ENCODE measurements at places on chromosomes 3 and 15.

- DNase-seq, result no peak
Measured at GRCh38 chr3:40042752-40043443, 233.5 kb downstream of the MYRIP start.

GRCh38 chr3:85007195-85008094 is 48.7 kb downstream of the CADM2 start:
- no peak for DNase-seq

GRCh38 chr3:152301745-152302181 is 33.0 kb downstream of the MBNL1 start:
- DNase-seq, result peak; percentile 77

DNA sequence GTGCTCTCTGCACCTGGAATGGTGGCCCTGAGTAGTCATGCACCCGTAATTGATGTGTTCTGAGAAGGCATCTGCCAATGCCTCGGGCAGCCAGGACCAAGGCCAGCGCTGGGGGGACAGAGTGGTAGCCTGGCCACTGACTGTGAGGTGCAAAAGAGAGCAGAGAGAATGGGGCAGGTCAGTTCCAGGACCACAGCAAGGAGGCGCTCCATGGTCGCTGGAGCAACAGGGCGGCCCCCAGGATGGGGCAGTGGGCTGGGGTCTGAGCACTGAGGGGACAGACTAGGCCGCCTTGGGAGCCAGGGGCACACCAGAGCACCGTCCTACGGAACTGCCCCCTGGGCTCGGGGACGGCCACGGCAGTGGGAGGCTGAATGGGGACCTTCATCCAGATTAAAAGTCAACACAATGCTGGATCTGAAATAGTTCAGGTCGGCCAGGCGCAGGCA is 48.3 kb upstream of the IQSEC1 start:
- DNase-seq, result no peak

DNA sequence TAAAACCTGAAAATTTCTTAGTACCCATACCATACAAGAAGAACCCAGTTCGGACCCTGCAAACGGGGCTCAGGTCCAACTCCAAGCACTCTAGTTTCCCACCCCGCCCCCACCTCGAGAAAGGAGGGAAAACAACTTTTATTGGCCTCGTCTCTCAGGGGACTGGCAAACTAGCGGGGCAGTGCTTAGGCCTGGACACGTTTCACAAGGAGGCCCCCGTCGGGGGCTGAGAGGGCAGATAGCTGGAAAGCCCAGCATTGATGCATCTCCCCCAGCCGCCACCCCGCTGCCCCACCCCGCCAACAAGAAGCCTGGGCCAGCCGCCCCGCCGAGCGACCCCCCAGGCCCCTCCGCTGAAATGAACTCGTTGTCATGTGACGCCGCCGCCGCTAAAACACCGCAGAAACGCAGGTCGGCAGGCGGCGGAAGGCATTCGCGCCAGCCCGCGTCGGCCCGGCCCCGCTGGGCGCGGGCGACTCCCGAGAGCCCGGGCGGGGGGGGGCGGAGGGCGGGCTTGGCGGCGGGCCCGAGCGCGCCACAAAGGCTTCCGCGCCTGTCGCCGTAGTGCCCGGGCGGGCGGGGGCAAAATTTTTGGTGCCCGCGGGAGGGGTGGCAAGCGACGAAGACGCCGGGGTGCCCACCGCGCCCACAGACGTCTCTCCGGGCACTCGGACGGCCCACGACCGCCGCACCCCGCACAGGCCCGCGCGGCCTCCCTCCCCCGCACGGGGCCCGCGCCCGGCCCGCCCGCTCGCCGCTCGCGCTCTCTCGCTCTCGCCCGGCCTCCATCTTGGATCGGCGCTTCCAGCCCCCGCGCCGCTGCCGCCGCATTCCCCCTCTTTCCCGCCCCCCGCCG is 634 bp downstream of the STAG1 start:
- no peak for DNase-seq

DNA sequence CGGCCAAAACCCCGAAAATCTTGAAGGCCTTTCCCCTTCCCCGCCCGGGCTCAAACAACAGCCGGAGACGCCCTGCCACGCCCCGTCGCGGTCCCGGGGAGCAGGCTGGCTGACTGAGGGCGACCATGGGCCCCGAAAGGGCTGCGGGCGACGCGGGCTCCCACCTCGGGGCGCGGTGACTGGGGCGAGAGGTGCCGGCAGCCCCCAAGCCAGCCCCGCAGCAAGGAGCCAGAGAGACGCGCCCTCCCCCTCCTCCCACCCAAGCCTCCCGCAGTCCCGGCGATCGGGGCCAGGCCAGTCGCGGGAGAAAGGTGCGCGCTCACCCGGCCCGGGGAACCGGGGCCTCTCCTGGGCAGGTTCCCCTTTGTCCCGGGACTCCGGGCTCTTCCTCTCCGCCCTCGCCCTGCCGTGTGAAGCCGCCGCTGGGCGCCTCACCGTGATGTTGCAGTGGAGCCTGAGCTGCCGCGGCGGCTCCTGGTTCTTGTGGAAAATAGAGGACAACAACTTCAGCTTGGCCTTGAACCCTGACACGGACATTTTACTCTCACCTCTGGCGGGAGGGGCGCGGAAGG is 30.6 kb upstream of the ZSCAN2 start:
- no peak for DNase-seq

DNA sequence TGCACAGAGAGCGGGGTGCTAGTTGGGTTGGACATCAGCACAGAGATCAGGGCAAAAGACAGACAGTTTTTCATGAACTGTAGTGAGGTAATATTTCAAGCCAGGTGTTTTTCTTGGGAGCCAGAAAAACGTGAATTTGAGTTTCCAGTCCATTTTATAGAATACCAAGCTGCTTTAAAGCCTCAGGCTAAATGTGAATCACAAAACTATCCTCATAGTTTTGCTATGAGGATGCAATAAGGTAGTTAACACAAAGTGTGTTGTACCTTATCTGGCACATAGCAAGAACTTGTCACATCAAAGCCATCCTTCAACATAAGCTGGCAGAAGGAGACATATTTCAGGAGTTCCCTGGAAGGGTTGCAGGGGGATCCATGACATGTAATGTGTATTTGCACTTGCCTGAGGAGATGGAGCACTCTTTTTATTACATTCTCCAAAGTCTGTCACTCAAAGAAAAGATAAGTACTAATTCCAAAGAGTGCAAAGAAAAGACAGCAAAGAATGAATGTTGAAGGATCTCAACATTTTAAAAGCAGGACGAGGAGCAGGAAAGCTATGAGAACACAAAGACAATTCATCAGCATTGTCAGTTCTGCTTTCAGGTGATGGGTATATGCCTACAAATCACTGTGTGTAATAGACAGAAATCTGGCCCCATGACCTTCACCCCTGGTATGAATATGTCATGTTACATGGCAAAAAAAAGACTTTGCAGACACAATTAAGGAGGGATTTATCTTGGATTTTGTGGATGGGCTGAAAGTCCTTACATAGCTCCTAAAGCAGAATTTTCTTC is 1046.4 kb downstream of the NTRK3 start:
- DNase-seq, result no peak

DNA sequence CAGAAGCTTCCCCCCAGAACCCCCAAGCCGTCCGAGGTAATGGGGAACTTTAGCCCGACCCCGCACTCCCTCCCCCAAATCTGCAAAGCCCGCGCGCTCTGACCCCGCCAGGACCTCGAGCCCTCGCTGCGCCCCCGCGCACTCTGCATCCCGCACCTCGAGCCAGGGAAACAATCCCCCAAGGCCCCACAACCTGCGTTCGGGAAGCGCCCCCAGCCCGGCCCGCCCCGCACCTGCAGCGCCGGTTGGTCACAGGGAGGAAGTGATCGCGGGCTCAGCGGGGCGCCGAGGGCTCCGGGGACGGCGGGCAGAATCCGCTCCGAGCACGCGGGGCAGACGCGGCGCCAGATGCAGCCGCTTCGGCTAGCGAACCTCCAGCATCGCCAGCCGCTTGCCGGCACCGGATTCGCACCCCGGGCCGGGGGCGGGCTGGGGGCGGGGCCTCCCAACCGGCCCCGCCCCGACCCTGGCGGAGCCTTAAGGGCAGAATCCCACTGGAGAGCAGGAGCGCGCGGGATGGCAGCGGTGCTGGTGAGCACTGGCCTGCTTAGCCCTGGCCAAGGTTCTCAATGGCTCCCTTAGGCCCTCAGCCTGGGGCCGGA is at the start of gene CAMKV:
TSS of gene CAMKV (minus strand) at position 382 of the 602 bp plus-strand sequence. CDS start 7,518 bp downstream, outside the sequence.
- no peak for DNase-seq

DNA sequence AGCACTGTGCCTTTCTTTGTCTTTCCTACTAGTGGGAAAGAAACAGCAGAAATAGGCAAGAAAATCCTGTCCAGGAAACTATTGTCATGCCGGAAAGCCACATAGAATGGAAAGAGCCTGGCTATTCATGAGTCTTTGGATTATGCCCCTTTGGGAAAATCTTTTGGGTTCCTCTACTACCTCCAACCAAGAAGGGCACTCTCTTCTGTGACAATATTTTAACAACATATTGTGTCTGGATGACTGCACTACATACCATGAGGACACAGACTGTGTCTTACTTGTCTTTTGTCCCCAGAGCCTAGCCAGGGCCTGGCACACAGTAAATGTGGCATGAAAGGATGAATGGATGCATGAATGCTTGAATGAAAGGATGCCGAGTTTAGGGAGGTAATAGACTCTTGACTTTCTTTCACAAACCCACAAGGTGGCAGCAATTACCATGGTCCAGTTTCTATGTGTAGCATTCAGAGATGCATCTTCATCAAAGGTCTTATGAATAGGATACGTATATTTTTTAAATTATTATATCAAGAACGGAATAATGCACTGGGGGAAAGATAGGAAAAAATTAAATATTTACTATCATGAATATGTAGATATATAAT is 30.3 kb downstream of the ARL14 start:
- no peak for DNase-seq

DNA sequence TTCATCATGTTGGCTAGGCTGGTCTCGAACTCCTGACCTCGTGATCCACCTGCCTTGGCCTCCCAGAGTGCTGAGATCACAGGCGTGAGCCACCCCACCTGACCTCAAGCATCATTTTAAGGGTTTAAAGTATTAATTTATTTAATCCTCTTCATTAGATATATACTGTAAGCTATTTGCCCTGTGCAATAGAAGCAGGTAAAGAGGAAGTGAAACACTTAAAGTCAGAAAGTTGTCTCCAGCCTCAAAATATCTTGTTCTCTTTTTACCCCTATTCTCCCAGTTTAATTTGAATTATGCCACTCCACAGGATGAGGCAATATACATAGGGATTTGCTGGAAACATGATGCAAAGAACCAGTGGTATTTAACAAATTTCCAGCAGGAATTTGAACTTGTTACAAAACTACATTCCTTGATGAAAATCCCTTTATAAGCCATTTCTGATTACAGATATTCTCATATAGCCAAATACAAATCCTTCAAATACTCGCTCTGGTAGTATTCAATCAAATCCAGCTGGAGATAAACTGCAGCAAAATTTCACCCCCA is 2.0 kb downstream of the NDUFB5 start:
- peak; percentile 7 for DNase-seq

GRCh38 chr15:93762036-93762435 is 469.3 kb upstream of the MCTP2 start:
- DNase-seq, result no peak

DNA sequence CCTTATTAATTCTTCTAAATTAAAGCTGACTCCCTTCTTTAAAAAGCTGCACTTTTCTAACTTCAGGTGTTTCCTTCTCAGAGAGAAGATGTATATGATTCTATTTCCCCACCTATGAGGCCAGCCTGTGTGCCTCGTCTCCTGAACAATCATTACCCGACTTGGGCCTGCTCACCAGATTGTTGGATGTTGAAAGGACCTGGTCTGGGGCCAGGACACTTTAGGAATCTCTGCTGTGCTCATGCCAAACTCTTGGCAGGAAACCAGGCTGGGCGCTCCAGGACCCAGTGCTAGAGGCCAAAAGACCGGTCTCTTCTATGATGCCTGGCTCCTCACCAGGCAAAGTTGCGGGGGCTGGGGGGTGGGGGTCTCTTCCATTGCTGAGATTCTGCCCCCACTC is 16.9 kb upstream of the LRRC31 start:
- DNase-seq, result no peak

DNA sequence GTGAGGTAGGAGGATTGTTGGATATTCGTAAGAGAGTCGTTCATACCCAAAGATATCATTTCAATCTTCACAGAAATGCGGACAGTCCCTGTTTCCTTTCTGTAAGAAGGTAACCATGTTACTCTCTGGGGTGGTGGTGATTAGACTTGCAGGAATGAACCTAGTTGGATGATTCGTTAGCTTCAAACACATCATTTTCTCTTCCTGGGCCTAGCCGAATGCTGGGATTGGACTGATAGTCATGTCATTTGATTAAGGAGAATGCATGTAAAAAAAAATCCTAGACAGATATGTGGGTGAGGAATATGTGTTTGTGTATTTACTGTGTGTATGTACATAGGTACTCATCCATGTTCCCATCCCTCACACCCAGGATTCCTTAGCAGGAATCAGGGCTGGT is 12.4 kb downstream of the SLCO3A1 start:
- no peak for DNase-seq

- no peak for DNase-seq
Measured at GRCh38 chr3:8604006-8604405, 40.6 kb downstream of the SSUH2 start.

GRCh38 chr15:63554337-63554927 is 42.8 kb upstream of the FBXL22 start:
- no peak for DNase-seq

DNA sequence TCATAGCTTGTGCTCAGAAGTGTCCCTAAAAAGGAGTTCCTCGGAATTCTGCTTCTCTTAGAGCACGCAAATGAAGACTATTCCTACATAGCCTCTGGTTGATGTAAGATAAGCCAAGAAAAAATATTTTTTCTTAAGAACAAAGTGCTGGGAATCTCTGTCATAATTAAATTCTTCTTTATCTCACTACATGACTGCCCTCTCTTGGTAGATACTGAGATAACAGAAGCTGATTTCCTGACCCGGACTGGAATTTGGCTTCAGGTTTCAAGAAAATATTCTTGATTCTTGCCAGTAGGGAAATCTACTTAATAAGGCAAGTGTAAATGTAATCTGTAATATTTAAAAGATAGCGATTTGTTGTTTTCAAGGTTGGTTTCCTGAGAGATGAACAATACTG is 31.3 kb upstream of the SETMAR start:
- DNase-seq, result no peak

- no peak for DNase-seq
Measured at GRCh38 chr3:107044677-107045076, 332.6 kb upstream of the CCDC54 start.

DNA sequence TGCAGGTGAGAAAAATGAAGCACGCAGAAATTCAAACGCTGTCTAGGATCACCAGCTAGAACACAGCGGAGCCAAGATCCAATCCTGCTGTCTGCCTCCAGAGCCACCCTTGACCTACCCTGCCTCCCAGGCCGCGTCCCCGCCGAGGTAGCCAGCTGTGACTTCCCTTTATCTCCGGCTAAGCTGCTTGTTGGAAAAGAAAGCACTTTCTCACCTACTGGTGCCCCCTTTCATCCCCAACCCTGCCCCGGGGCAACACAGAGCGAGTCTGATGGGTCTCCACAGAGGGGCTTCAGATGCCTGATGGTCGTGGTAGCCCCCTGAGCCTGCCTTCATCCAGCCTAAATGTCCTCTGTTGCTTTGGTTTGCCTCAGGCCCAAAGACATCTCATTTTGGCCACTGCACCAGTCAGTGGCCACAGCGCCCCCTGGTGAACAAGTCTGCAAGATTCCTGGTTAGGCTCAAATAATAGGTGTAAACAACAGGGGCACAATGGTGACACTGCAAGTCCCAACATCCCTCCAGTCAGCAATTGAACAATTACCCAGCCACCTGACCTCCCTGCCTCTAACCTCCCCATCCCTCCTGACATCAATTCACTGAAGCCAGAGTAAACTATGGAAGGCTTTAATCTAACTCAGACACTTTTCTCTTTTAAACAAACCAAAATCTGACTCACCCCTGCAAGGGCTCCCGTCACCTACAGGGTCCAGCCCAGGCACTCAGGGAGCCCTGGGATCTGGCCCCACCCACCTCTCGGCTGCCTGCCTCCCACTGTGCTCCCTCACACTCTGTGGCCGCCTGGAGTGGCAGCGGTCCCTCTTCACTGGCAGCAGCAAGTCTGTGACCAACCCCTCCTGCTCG is 27.3 kb upstream of the BCL2L10 start:
- no peak for DNase-seq
